HuH-7.5 (cell line): ENCODE measurements at places on chromosomes 5 and 9.

GRCh38 chr5:177357459-177358351 lies at the start of gene RGS14:
TSS of gene RGS14 (plus strand) at chr5:177357924. CDS start at chr5:177358025, 101 bp downstream.
- DNase-seq: no peak

DNA sequence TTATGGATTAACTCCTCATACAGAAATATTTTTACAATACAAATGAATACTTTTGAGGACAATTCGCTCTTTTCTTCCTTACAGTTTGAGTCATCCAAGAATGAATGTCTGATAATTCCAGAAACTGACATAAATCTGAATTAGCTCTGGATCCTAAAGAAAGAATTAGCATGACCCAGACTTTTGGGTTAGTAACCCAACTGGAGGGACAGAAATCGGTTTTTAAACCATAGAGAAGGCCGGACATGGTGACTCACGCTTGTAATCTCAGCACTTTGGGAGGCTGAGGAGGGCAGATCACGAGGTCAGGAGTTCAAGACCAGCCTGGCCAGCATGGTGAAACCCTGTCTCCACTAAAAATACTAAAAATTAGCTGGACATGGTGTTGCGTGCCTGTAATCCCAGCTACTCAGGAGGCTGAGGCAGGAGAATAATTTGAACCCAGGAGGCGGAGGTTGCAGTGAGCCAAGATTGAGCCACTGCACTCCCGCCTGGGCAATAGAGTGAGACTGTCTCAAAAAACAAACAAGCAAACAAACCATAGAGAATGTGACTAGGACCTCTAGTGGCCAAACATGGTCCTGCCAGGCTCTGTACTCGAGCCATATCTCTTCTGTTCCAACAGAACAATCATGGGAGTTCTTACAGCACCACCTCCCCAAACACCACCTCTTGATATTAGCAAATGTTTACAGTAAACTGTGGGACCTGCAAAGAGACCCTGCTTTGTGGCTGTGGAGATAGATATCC lies 44.8 kb downstream of the LURAP1L start:
- DNase-seq: no peak

DNA sequence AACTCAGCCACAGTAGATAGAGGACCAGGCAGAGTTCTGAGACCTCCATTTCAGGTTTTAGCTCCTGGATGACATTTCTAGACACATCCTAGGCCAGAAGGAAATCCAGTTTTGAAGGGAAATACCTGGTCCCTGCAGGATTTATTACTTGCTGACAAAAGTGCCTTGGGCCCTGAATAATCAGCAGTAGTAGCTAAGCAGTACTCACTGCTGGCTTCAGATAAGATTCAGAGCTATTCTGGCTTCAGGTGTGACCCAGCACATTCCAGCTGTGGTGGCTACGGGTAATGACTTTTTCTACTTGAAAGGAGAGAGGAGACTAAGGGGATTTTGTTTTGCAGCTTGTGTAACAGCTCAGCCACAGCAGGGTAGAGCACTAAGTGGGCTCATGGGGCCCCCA lies 34.0 kb downstream of the NDUFAF2 start:
- DNase-seq: no peak

DNA sequence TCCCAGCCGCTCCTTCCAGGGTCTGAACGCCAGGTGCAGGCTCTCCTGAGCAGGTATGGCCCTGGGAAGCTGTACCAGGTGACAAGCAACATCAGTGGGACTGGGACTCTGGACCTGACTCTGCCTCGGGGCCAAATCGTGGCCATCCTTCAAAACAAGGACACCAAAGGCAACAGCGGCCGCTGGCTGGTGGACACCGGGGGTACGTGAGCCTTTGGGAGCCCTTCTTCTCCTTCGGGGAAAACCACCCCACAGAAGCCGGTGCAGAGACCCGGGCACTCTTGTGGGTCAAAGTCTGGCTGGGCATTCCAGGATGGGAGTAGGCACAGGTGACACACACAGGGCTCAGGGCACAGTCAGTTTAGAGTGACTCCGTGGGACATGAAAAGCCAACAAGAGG lies 45.8 kb downstream of the ARHGEF37 start:
- no peak for DNase-seq

DNA sequence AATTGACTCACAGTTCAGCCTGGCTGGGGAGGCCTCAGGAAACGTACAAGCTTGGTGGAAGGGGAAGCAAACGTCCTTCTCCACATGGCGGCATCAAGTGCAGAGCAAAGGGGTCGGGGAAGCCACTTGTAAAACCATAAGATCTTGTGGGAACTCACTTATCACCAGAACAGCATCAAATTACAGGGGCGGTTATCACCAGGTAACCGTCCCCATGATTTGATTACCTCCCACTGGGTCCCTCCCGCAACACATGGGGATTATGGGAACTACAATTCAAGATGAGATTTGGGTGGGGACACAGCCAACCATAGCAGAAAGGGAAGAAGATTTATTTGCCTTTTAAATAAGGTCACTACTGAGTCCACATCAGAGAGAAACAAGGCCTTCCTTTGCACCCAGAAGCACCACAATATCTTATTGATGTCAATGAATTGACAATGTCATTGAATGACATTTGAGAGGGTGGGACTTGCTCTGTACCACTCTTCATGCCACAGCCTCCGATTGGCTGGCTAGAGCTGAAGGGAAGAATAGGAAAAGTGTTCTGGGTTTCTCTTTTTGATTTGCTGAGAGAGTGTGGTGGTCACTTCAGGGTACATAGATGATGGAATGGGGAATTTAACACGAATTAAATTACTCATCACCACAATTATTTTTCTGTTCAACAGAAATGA lies 11.0 kb downstream of the SKP2 start:
- no peak for DNase-seq

GRCh38 chr5:65981969-65982619 lies 55.7 kb downstream of the ERBIN start:
- no peak for DNase-seq

DNA sequence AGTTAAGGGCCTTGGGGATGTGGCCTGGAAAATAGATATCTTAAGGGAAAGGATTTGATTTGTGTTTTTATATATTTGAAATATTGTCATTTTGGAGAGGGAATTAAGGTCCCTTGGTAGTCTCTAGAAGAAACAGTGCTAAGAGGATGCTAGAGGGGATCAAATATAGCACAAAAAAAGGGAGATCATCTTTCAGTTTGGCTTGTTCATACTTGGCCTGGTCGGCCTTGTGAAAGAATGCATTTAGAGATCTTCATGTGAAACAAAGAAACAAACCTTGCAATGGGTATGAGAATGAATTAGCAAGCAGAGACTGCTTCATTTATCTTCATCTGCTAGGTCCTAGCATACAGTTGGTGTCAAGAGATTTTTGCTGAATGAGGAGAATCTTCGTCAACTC lies 15.0 kb downstream of the DMRT2 start:
- no peak for DNase-seq

- no peak for DNase-seq
These were observed 803.3 kb downstream of the DTWD2 start for GRCh38 chr5:118185018-118185417.

- no peak for DNase-seq
These were observed 42.4 kb downstream of the TRIO start for GRCh38 chr5:14185326-14186058.

- DNase-seq: no peak
These were observed 849 bp upstream of the IFT74 start for GRCh38 chr9:26955222-26955903.

- no peak for DNase-seq
These were observed 507.6 kb downstream of the CETN3 start for GRCh38 chr5:89901983-89902382.

DNA sequence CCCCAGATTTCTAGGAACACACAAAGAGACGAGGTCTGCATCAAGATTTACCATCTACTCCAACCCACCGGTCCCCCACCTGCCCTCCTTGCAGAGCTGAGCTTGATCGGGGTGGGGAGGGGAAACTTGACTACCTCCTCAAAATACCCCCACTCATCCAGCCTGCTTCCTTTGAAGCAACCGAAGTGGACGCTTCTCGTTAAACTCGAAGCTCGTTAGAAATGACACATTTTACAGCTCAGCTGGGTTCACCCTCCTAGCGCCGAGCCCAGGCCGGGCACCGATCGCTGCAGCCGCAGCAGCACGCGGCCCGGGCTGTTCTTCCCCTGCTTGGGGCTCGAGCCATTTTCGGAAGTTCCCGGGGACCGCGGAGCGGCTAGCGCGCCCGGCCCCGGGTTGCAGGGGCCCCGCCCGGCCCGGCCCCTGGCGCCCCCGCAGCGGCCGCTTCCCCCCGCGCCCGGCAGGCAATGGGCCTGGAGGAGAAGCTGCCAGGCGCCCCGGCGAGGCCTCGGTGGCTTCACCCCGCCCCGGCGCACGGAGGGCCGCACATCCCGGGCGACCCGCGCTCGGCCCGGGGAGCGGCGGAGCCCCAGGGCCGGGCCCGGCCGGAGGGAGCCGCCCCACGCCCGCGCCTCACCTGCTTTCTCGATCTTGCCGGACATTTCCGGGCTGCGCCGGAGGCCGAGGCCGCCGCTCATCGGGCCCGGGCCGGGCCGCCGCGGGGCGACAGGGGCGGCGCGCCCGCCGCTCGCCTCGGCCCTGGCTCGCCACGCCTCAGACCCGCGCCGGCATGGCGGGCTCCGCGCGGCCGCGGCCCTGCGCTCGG lies 530 bp downstream of the RAPGEF1 start:
- DNase-seq: peak; percentile 75

DNA sequence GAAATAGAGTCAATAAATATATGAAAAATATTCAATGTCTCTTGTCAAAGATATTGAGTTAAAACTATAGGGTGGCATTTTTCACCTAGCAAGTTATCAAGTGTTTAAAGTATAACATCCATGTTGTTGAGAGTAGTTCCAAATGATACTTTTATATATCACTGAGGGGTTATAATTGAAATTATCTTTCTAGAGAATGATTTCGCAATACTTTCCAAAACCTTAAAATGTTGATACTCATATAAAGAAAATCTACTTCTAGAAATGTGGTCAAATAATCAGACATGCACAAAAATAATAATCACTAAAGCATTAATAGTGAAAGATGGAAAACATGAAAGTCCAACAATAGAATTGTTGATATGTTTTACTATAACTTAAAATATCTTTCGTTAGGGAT lies 50.1 kb downstream of the OXCT1 start:
- no peak for DNase-seq

- DNase-seq: no peak
These were observed 4.3 kb downstream of the BBLN start for GRCh38 chr9:128164307-128164885.

- peak; percentile 63 for DNase-seq
These were observed 69.1 kb upstream of the TJP2 start for GRCh38 chr9:69104830-69105527.

DNA sequence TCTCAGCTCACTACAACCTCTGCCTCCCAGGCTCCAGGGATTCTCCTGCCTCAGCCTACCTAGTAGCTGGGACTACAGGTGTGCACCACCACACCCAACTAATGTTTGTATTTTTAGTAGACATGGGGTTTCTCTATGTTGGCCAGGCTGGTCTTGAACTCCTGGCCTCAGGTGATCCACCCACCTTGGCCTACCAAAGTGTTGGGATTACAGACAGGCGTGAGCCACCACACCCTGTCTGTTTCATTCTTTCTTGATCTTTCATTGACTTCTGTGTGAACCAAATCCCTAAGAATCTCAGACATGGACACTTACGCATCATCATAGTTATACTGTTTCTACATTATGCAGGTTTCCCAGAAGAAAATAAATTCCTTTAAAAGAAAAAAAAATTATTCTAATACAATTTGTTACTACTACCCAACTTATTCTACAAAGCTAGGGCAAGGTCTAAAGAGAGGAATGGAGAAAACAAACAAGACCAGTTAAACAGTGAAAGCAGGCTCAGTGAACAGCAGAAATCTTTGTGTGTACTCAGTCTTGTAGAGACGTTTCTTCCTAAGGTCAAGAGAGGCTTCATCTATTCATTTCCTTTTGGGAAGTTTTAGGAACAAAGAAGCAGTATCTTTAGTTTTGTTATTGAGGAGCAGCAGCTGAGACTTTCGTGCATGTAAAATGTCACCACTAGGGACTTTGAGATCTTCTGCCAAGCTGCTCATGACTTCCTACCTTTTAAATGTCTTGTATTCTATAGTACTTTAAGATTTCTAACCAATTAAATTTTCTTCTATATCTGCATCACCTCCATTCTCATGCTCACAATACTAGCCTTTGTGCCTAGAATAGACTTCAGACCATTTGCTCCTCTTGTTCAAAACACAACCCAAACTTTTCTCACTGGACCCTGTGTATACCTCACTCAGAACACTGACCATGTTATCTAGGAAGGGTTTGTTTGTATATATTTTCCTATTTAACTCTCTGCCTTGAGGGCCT lies 5.6 kb upstream of the HMGCR start:
- DNase-seq: no peak

- no peak for DNase-seq
These were observed 116.4 kb downstream of the MYO10 start for GRCh38 chr5:16819522-16820167.

DNA sequence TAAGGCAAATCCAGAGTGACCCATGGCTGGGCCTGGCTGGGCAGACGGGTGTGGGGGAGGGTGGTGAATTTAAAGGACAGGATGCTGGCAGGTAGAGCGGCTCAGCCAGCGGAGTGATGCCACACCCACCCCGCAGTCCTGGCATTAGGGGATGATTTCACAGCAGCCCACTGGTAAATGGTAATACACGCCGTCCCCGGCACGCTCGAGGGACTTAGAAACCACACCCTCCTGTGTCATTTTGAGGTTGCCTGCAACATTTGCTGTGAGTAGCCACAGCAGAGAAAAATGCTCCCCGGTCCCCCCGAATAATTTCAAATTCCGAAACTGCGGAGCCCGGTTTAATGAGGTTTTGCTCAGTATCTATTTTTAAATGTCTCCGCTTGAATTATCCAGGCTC lies 71.3 kb upstream of the FCN2 start:
- DNase-seq: no peak

GRCh38 chr9:20670395-20670794 lies 13.7 kb upstream of the FOCAD start:
- no peak for DNase-seq

DNA sequence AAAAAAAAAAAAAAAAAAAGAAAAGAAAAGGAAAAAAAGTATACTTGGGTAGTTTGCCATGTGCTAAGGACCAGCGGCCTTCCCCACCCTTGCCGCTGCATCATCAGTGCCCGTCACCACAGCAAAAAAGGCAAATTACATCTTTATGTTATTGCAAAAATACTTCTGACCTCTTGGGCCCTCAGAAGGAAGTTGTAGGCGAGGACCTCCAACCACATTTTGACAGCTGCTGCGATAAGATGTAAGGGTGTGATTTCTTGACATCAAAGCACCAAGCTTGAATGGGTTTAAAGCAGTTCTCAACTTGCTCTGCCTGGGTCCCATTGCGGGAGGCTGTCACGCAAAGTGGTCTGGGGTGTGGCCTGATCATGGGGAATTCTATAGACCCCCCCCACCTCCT lies 39.2 kb downstream of the DMRT1 start:
- no peak for DNase-seq

- no peak for DNase-seq
These were observed 172.0 kb downstream of the MELK start for GRCh38 chr9:36744678-36745077.

GRCh38 chr5:72064801-72065570 lies 42.3 kb upstream of the MAP1B start:
- no peak for DNase-seq
